NB4 (cell line): ENCODE measurements at places on chromosomes 4 and X.

- DNase-seq = peak; percentile 39
Observed at GRCh38 chrX:8748855-8749254, 16.9 kb upstream of the ANOS1 start.

DNA sequence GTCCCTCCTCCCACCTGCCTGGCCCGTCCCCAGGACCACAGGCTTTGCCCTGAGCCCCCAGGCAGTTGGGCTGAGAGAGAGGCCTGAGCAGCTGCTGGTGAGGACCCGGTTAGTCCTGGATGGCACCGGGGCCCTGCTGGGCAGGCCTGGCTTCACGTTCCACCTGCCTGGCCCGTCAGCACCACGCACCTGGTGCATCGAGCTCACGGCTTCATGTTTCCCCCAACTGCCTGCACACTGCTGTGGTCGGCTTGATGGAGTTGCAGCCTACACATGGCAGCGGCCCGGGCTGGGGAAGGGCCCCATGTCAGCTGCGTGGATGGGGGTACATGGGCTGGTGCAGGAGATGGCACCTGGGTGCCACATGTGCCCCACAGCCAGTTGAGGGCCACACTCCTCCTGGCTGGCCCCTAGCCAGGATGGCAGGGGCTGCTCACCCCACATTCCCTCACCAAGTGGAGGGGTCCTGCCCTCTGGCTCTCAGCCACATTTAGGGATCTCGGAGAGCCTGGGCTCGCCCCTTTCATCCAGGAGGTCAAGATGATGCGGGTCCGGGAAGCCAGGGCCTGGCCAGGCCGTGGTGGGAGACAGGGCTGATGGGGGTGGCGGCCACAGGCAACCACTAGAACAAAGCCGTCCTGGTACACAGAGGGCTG is 28.5 kb downstream of the NKX1-1 start:
- no peak for DNase-seq

DNA sequence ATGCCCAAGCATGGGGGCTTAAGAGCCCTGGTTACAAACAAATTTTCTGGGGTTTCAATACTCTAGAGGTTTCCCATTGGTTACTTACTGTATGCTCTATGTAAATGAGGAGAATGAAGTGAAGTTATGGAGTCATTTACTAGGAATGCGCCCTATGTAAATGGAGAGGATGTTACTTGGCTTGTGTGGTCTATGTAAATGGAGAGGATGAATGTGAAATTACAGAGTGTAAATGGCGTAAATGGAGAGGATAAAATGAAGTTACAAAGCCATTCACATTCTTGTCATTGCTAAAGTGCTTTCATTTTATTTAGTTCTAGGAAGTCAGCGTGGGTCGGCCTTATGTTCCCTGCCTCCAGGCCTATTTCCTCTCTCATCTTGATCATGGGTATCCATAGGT is 810.5 kb upstream of the ADGRL3 start:
- no peak for DNase-seq

- no peak for DNase-seq
Observed at GRCh38 chr4:66929748-66930147, 615.6 kb downstream of the CENPC start.

- peak; percentile 35 for DNase-seq
Observed at GRCh38 chrX:129981752-129982299, 609 bp upstream of the BCORL1 start.

- no peak for DNase-seq
Observed at GRCh38 chr4:139256349-139256748, 23.7 kb downstream of the MGARP start.

DNA sequence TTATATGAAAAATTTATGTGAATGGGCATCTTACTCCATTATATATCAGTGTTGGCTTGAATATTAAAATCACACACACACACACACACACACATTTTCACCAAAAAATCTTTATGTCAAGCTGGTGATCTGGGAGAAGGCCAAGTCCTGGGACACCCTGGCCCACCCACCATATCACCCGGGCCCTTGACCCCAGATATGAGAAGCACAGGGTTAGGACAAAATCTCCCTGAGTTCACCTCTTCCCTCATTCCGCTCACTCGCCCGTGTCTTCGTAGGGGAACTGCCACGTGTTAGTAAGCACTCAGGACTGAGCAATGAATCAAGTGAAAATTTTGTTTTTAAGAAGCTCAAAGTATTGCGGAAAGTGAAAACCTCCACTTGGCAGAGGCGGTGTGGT is 103.8 kb upstream of the PSAPL1 start:
- DNase-seq = no peak

- DNase-seq = no peak
Observed at GRCh38 chr4:15395311-15395710, 32.5 kb upstream of the C1QTNF7 start.

GRCh38 chr4:61461956-61462355 is 261.8 kb downstream of the ADGRL3 start:
- DNase-seq = no peak

DNA sequence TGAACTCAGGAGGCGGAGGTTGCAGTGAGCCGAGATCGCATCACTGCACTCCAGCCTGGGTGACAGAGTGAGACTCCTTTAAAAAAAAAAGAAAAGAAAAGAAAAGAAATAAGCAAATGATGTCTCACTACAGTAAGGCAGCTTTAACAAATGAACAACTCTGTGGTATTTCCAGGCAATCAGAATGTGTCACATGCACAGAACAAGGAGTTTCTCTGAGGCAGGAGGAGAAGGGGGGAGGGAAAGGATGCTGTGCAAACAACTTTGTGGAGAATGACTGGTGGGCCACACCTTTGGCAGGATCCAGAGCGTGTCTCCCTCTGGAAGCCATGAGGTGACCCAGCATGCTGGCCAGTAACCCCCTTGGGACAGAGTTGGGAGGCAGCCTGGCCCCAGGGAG is 57.6 kb downstream of the RAI2 start:
- DNase-seq = no peak

DNA sequence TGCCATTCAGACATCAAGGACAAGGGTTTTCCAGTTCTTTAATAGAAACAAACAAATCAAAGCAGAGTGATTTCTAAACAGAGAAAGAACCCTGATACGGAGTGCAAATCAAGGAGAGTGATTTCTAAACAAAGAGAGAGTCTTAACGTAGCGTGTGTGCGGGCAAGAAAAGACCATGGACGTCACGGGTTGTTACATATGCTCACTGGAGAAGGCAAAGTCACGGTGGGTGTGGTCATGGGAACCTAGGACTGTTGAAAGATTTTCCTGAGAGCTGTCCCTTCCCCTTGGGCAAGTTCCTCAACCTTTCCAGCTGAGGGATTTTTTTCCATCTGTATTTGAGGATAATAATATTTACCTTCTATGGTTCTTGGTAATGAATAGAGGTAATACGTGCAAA is 95.0 kb upstream of the SLC34A2 start:
- no peak for DNase-seq

- DNase-seq = no peak
Observed at GRCh38 chr4:41496977-41497376, 41.0 kb upstream of the LIMCH1 start.

- DNase-seq = no peak
Observed at GRCh38 chrX:41036668-41037326, 48.4 kb upstream of the USP9X start.

GRCh38 chr4:107890779-107891178 is 40.6 kb upstream of the CYP2U1 start:
- no peak for DNase-seq

GRCh38 chr4:102761296-102761701 is 531 bp upstream of the MANBA start:
- no peak for DNase-seq

DNA sequence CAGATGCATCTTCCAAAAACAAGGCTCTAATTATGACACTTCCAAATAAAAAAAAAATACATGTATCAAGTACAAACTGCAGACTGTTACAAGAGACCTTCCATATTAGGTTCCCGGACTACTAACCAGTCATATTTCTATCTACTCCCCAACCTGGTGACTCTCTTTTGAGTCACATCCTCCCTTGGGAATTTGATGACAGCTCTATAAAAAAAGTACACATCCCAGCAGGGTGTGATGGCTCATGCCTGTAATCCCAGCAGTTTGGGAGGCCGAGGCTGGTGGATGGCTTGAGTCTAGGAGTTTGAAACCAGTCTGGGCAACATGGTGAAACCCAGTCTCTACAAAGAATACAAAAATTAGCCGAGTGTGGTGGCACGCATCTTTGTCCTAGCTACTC is 14.9 kb downstream of the RPGR start:
- peak; percentile 75 for DNase-seq

DNA sequence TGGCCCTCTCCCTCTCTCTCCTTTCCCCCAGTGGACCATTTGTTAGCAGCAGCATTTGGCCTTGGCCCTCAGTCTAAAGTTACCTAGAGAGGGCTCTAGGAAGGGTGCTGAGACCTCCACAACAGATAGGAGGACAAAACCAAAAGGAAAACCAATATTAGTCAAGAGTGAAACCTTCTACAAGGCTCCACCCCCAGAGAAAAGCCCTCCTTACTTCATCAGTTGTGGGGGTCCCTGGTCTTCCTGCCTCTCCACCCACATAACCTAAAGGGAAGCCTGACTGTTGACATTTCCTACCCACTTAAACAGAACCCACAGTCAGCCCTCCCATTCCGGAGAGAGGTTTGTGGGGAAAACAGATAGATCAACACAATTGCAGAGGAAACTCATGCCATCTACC is 4.7 kb upstream of the CD40LG start:
- no peak for DNase-seq

DNA sequence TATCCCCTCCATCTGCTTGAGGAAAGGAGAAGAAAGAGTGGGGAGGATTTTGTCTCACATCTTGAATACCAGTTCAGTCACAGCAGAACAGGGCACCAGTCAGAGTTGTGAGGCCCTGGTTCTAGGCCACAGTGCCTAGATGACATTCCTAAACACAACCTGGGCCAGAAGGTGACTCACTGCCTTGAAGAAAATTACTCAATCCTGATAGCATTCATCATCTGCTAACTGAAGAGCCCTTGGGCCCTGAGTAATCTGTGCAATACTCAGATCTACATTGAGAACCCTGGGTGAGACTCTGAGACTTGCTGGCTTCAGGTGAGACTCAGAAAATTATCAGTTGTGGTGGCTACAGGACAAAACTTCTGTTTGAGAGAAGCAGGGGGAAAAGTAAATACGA is 20.5 kb upstream of the PRR32 start:
- no peak for DNase-seq

GRCh38 chrX:48076343-48076742 is 4.9 kb upstream of the ZNF630 start:
- no peak for DNase-seq

DNA sequence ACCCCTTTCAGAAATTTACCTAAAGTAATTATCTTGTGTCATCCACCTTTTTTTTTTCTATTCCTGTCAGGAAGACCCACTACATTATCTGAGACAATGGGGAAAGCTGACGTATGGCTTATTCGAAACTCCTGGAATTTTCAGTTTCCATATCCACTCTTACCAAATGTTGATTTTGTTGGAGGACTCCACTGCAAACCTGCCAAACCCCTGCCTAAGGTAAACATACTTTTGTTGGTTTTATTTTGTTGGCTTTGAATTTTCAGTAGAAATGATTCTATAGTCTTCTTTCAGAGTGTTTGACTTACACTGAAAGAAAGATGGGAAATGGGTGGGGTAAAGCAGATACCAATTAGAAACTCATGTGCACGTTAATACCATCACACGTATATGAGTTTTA is 2.2 kb downstream of the UGT2B7 start:
- no peak for DNase-seq

DNA sequence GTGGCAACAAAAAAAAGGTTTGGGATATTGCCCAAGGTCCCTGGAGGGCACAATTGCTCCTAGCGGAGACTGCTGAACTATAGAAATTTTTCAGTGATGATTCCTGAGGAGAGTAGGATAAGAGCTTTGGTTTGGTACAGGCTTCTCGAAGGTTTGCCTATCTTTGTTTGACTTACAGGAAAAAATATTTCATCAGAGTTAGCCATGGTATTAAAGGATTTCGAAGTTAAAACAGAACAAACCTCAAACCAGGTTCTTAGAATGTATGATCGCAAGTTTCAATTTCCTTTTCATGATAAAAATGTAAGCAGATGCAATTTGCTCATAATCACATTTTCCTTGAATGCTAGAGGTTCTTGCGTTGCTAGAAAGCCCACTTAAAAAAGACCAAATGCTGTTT is 1.7 kb downstream of the EGFL6 start:
- DNase-seq = no peak

DNA sequence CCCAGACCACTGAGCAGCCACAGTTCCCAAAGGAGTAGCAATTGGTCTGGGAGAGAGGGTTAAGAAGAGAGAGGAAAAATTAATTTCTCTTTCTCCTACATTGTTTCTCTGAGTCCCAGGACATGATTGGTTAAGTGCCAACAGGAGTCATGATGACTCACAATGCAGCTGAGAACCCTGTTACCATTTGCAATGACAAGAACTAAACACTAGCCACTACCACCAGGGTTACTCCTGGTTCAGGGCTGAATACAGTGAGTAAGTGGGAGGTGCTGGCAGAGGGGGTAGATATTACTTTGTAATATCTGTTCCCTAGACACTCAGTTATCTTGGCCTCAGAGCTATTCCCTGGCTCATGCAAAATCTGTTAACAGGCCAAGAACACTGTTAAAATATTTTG is 18.0 kb downstream of the ETDC start:
- no peak for DNase-seq

DNA sequence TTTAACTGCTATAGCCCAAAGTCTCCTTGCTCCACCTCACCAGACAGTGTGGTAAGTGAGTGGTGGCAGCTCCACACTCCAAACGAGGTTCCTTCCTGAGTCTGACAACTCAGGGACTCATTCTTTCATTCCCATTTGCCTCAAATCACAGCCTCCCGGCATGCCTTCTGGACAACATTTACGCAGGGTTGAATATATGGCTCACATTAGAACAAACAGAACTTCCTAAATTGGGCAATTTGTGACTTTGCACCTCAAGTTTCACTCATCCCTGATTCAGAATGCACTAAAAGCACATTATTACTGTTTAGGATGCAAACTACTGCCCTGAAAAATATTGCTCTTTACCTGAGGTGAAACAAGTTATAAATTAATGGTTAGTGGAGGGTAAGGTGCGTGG is 224.6 kb upstream of the PPARGC1A start:
- no peak for DNase-seq

DNA sequence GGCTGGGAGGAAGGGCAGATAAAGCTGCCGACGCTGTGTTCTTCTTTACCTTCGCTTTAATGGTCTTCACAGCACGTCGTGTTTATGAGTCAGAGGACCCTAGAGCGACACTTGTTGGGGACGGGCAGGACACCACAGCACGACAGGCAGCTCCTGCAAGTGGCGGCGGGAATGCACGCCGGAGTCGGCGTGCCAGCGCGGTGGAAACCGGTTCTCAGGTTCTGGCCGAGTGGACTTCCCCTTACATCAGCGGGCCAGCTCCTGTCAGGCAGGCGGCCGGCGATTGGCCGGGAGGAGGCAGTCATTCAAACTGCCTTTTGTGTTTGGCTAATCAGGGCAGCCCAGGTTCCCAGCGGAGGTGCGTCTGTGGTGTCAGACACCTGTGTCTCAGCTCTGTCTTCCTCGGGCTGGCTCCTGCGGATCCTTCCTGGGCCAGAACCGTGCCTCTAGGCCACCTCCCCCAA is 150.9 kb downstream of the SHROOM3 start:
- no peak for DNase-seq

DNA sequence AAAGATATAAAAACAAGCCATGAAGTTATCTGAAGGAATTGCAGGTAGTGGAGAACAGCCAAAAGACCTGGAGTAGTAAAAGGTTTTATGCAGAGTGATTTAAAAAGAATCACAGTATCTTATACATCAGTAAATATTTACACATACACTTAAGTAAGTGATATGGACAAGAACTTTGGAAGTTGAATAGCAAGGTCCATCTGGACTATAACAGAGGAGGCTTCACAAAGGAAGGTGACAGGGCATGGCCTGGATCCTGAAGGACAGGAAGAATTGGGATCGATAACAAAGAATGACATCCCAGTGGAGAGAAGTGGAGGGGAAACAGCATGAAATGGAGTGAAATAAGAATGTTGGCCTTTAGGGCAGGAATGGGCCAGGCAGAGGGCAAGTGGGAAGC is 46.2 kb downstream of the TET2 start:
- DNase-seq = no peak
